ENCODE measurements at places on chromosomes 2 and 18. TPM values are rescaled to one million over a fixed set of nuclear protein-coding genes. Genes with fewer than 3 reads are reported as not detected.
A peak's percentile ranks its signal among the peaks of the same experiment; 100 is the strongest.

The PLB1 gene
- 3.4 TPM for total RNA-seq

The CNDP1 gene
- total RNA-seq, result 0.48 TPM

The SYT4 gene
- total RNA-seq, result 10.0 TPM

The CLK1 gene
- total RNA-seq, result 100 TPM

The ANKRD39 gene
- 16.6 TPM for total RNA-seq

The FAM136A gene
- 49.6 TPM for total RNA-seq

The CRYGC gene
- total RNA-seq, result not detected

The EPB41L3 gene
- 58.1 TPM for total RNA-seq

The NEU2 gene
- total RNA-seq, result 0.33 TPM

The SIX3 gene
- total RNA-seq, result 0.68 TPM

The GPR45 gene
- total RNA-seq, result not detected

DNA sequence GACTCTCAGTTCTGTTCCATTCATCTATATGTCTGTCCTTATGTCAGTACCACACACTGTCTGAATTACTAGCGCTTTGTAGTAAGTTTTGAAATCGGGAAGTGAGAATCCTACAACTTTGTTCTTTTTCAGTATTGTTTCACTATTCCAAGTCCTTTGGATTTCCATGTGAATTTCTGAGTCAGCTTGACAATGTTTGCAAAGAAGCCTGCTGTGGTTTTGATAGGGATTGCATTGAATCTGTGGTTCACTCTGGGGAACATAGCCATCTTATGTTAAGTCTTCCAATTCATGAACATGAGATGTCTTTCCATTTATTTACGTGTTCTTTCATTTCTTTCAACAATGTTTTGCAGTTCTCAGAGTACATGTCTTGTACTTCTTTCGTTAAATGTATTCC is 15.0 kb downstream of the SLC3A1 start:
- no peak for DNase-seq

- no peak for DNase-seq
These were observed 135.9 kb upstream of the SERPINE2 start for GRCh38 chr2:224174990-224175389.

- DNase-seq, result no peak
These were observed 542.8 kb downstream of the IRS1 start for GRCh38 chr2:226256709-226257376.

DNA sequence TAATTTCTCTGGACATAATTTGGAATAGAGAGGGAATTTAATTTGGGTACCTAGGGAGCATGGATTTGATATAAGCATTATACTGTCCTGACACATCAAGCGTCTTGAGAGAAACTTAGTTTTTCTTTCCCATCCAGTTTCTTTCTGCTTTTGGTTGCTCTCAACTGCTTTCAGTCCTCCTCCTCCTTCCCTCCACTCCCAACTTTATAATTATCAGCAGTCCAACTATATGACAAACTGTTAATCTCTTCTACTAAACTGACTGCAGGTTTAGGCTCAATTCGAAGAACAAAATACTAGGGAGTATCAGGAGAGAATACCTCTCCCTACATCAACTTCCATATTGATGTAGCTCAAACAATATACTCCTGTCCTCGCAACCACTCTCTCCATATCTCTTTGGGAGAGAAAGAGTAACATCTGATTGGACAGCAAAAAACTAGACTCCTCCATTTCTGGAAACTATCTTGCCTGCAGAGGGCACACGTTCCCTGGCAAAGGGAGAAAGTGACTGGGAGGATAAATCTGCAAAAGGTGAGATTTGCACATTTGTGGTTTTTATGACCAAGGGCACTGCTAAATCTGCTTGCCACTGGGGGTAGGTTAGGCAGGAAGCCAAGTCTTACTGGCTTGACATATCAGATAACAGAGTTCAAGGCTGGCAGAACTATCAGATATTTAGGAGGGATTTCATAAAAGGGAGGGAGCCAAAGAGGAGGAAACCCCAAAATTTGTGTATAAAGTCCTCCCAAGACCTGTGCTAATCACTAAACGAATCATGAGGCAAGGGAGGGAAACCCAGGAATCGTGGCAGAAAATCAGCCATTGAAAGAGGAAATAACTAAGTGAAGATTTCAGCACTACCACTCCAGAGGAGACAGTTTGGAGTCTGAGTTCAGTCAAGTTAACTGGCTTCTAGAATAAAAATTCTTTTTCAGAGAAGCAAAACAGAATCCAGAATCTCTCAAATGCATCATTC is 40.0 kb downstream of the ICA1L start:
- DNase-seq, result no peak

DNA sequence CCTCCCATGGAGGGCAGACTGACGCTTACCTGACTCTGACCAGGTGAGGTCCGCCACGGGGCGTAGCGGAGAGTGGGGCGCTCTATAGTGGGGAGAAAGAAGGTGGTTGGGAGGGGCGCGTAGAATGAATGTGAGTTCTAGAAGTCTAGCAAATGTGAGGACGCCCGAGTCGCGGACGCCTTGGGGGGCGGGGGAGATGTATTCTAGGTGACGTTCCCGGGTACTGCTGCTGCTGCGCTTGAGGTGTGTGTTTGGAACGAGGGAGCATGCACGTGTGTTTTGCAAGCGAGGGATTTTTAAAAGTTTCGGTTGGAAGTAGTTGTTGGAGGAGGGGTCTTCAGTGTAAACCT is 758 bp downstream of the RIF1 start:
- DNase-seq, result no peak

DNA sequence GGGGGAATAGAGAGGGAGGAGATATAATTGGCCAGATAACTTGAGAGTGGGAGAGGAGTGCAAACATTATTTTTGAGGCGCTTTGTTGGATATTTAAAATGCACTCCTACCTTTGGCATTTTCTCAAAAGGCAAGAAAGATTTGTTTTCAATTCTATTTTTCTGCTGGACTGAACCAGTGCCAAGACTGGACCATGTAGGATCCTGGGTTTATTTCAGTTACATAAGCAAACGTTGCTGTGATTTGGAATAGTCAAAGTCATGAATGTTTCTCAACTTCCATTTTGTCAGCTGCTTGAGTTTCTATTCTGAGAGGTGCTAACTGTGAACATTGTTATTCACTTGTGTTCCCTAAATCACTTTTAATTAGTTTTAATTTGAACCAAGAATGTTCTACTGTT is 8.9 kb upstream of the CHRNA1 start:
- DNase-seq, result no peak

- peak; percentile 47 for DNase-seq
These were observed 268.2 kb upstream of the PXDN start for GRCh38 chr2:2012505-2012904.

GRCh38 chr2:99420031-99420430 is 69.8 kb downstream of the REV1 start:
- DNase-seq, result no peak

DNA sequence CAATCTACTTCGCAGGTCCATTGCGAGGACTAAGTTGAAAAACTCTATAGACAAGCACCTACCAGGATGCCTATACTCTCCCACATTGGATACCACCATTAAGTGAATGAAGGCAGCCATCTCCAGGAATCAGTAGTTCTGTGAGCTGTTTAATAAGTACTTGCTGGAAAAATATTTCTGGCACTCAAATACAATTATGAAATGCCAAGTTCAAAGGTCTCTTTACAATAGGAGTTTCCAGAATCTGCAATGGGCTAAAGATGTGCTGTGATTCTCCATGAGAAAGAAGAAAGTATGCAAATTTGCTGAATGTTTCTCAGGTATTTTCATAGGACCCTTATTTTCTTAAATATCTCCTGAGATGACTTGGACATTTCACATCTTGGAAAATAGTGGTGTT is 103.0 kb downstream of the AP1S3 start:
- DNase-seq, result no peak

GRCh38 chr2:25920786-25921415 is 42.6 kb upstream of the ASXL2 start:
- no peak for DNase-seq

GRCh38 chr2:238786379-238786778 is 61.5 kb upstream of the TWIST2 start:
- DNase-seq, result no peak

DNA sequence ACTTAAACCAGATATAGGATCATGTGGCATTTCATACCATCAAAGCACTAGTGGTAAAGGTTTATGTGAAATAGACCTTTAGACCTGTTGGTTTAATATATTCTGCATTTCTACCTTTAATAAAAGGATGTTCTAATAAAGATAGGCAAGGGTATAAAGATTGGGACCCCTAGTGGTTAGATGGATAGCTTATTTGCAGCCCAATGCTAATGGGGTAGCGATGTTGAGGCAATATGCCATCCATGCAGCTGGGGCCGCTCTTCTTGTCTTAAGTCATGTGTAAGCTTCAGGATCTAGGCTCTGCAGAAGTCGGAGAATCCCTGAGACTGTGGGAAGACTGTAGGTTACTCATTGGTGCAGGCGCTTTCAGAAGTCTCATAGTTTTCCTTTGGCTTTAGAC is 114.9 kb downstream of the ICOS start:
- no peak for DNase-seq

- DNase-seq, result no peak
These were observed 91.7 kb upstream of the MBOAT2 start for GRCh38 chr2:9095226-9095625.

- no peak for DNase-seq
These were observed 24.4 kb downstream of the CD28 start for GRCh38 chr2:203730883-203731282.

GRCh38 chr2:235773188-235773928 is 279.5 kb downstream of the AGAP1 start:
- no peak for DNase-seq

- DNase-seq, result no peak
These were observed 64.9 kb downstream of the LPIN2 start for GRCh38 chr18:2948038-2948437.

Measured in type B pancreatic cell (in vitro differentiated cells).